ENCODE measurements at places on chromosomes 3 and 15.

DNA sequence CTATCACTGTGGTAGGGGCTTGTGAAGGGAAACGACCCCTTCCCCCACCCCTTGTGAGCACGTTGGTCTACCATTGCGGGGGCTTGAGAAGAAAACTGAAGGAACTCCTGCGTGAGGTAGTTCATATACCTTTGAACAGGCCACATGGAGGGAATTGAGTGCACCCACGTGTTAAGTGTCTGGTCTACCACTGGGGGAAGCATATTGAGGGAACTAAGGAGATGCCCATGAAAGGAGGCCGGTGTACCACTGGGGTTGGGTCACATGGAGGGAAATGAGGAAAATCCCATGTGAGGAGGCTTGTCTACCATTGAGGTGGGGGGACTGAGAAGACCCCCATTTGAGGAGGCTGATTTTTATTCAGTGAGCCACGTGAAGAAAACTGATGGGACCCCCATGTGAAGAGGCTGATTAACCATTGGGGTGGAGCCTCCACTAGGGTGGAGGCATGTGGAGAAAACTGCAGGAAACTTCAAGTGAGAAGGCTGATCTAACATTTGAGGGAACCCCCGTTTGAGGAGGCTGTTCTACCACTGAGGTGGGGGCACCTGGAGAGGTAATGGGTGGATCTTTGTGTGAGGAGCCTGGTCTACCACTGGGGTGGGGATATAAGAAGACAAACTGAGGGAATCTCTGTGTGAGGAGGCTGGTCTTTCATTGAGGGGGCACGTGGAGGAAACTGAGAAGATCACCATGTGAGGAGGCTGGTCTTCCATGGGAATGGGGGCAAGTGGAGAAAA lies 163.2 kb downstream of the FBLN2 start:
- H3K36me3 ChIP-seq = peaks cover 2% of the 10 kb centered on the region
- no peak for DNase-seq
- no peak overlapping the region for H3K27ac ChIP-seq
- peaks cover 20% of the 10 kb centered on the region for H3K27me3 ChIP-seq
- no peak overlapping the region for H3K4me3 ChIP-seq
- no peaks in the 10 kb centered on the region for H3K4me1 ChIP-seq

DNA sequence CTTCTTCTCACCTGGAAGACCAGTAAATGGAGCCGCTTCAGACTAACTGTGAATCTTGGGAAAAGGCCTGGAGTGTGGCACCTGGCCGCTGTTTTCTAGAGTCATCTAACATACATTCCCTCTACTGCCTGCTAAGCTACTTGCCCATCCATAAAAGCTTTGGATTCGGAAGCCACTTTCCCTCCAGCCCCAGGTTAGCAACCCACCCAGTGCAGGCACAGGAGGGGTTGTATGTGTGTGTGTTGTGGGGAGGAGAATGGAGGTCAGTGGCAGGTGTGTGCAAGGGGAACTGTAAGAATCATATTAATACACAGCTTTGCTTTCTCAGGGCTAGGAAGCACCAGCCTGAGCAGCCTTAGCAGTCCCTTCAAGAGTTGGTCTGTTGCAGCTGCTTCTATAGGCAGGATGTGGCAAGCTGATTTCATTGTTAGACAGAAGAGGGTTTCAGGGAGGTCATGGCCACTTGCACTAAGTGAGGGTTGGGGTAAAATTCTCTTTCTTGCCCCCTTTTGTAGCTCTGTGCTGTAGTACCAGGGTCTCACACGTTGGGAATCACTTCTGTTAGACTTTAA lies 8.9 kb downstream of the NSUN3 start:
- no peak overlapping the region for H3K4me3 ChIP-seq
- no peaks in the 10 kb centered on the region for H3K27me3 ChIP-seq

- peak overlapping the region; percentile 4 for H3K27ac ChIP-seq
- peaks cover 68% of the 10 kb centered on the region for H3K4me1 ChIP-seq
- H3K36me3 ChIP-seq = peaks cover 10% of the 10 kb centered on the region
- no peaks in the 10 kb centered on the region for H3K27me3 ChIP-seq
- H3K4me3 ChIP-seq = no peak overlapping the region
- peak; percentile 48 for DNase-seq
These were observed 246.7 kb downstream of the LPP start for GRCh38 chr3:188400494-188401243.

DNA sequence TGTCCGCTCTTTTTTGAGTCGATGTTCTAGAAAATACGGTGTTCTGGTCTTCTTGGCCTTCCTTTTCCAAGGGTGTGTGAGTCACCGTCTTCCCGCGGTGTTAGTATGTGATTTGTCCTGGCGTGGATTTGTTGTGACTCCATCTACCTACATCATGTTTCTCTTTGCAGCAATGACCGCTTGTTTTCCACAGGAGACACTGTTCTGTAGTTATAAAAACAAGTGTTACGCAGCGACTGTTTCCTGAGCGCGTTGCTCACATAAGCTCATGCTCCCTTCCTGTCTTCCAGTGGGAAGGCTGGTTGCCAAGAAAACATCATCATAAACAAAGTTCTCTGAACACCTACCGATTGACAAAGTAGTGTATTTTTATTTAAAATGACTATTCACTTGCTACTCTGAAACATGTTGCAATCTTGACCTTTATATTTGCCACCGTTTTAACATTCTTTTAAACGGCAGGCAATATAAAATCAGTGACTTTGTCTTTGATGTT lies 19.0 kb downstream of the USP13 start:
- H3K36me3 ChIP-seq = no peaks in the 10 kb centered on the region
- H3K27me3 ChIP-seq = no peaks in the 10 kb centered on the region
- H3K4me1 ChIP-seq = no peaks in the 10 kb centered on the region
- no peak overlapping the region for H3K4me3 ChIP-seq
- no peak for DNase-seq

DNA sequence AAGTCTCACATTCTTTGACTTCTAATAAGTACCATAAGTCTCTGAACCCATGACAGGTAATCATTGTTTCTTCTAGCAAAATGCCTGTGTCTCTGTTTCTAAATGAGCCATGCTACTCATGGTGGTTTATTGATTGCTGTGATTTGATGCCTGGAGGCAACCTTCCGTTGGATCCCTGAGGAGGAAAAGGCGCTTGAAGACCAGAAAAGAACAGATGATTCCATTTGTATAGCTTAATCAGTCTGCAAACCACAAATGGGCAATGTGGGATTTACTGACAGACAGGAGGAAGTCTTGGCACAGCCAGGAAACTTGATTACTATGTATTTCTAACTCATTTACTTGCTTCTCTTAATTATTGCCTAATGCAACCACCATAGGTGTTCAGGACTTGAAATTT lies 103.1 kb upstream of the MRPL3 start:
- H3K4me3 ChIP-seq = no peak overlapping the region
- no peaks in the 10 kb centered on the region for H3K36me3 ChIP-seq
- H3K27me3 ChIP-seq = peaks cover 13% of the 10 kb centered on the region
- no peaks in the 10 kb centered on the region for H3K4me1 ChIP-seq

GRCh38 chr15:58521293-58521991 lies 89.7 kb downstream of the LIPC start:
- H3K36me3 ChIP-seq = no peaks in the 10 kb centered on the region
- H3K27me3 ChIP-seq = no peaks in the 10 kb centered on the region
- H3K4me1 ChIP-seq = peaks cover 14% of the 10 kb centered on the region
- no peak for DNase-seq

GRCh38 chr3:151635905-151636304 lies 97.8 kb upstream of the AADACL2 start:
- no peak overlapping the region for H3K27ac ChIP-seq
- no peaks in the 10 kb centered on the region for H3K27me3 ChIP-seq

GRCh38 chr3:135034891-135035440 lies 239.9 kb downstream of the EPHB1 start:
- H3K27ac ChIP-seq = no peak overlapping the region
- H3K27me3 ChIP-seq = peaks cover 8% of the 10 kb centered on the region
- no peaks in the 10 kb centered on the region for H3K36me3 ChIP-seq
- H3K4me3 ChIP-seq = no peak overlapping the region

DNA sequence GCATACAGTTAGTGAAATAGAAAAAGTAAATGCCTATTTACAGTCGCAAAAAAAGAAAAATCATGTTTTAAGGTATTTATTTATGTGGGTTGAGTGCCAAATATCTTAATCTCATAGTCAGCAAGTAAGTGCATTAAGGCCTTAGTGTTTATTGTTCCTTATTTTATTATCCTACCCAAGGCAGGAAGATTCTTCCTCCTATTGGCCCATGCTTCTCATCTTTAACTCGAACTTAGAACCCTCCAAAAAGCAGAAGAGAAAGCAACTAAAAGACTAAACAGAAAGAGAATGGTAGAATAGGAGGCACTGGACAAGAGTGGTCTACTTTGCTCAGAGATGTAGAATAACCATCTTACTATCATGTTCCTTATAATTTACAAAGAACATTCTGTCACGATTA lies 7.5 kb downstream of the RFX7 start:
- H3K4me1 ChIP-seq = peaks cover 36% of the 10 kb centered on the region
- peaks cover 53% of the 10 kb centered on the region for H3K36me3 ChIP-seq
- DNase-seq = no peak
- H3K4me3 ChIP-seq = no peak overlapping the region

- H3K4me1 ChIP-seq = no peaks in the 10 kb centered on the region
- no peaks in the 10 kb centered on the region for H3K27me3 ChIP-seq
- no peak for DNase-seq
- H3K36me3 ChIP-seq = peaks cover 2% of the 10 kb centered on the region
- H3K4me3 ChIP-seq = no peak overlapping the region
- H3K27ac ChIP-seq = no peak overlapping the region
These were observed 72.7 kb upstream of the FLNB start for GRCh38 chr3:57935539-57935938.

Measured in activated CD4-positive, alpha-beta memory T cell treated with anti-CD3 and anti-CD28 coated beads for 36 hours (primary cell).